Activated T-cell treated with anti-CD3 and anti-CD28 coated beads for 1 hour (primary cell): ENCODE measurements at places on chromosomes 13 and 19.

DNA sequence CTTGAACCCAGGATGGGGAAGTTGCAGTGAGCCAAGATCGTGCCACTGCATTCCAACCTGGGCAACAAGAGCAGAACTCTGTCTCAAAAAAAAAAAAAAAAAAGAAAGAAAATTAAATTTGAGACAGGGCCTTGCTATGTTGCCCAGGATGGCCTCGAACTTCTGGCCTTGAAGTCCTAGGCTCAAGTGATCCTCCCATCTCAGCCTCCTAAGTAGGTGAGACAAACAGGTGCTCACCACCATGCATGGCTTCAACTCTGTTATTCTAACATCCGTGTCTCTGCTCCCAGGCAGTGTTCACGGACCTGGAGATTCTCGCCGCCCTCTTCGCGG lies 40.3 kb downstream of the PDE4A start:
- DNase-seq = no peak

DNA sequence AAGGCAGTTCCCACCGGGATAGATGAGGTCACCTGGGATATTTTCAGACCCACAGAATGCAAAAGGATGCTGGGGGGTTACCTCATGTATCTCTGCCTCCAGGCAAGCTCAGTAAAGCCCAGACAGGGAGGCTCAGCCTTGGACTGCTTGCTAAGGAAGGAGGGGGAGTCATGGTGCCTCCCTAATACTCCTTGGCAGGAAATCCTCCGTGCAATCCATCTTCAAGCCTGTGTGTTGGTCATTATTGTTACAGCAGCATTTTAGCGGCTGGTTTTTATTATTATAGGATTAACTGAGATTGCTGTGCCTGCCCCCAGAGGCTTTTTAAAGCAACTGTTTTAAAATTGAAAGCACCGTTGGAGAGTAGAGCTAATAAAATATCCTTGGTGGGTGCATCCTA lies 188.5 kb upstream of the UBL3 start:
- no peak for DNase-seq

GRCh38 chr13:41563341-41563983 lies 106.1 kb downstream of the RGCC start:
- DNase-seq = no peak

DNA sequence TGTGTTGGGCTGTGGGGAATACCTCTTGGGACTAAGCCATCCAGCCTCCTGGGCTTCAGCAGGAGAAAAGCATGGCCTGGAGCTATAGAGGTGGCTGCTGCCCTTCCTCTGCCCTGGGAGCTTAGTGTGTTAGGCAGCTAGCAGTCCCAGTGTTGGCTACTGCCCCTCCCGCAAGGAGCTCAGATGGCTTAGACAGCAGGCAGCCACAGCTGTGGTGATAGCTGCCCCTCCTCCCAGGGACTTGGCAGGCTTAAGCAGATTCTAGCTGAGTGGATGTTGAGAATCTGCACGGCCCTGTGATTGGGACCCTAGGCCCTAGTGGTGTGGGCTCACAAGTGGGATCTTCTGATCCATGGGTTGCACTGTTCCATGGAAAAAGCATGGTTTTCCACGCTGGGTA lies 264.5 kb downstream of the TDRD3 start:
- no peak for DNase-seq

DNA sequence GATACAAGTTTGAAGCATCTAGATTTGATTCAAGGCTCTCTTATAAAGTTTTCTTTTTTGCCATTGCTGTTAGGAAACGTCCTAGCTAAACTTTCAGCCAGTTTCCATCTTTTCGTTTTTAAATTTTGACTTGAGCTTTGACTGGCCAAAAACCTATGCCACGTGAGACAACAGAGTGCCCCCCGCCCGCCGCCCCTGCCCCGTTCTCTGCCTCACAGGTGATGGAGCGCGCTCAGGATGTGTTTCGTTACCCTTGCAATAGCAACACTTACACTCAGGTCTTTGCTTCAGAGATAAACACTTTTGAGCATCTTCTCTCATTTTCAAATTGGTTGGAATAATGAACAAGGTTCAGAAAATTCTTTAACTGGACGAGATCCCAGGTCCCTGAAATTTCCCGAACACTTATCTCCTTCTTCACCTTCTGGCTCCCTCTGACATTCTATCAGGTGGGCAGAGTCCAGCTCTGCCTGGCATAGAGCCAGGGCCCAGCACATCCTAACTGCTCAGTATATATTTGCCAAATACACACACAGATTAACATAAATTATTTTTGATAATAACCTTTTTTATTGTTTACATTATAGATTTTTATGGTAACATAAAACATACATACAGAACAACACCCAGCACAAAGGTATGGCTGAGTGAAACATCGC lies 301.1 kb downstream of the IRS2 start:
- DNase-seq = no peak

DNA sequence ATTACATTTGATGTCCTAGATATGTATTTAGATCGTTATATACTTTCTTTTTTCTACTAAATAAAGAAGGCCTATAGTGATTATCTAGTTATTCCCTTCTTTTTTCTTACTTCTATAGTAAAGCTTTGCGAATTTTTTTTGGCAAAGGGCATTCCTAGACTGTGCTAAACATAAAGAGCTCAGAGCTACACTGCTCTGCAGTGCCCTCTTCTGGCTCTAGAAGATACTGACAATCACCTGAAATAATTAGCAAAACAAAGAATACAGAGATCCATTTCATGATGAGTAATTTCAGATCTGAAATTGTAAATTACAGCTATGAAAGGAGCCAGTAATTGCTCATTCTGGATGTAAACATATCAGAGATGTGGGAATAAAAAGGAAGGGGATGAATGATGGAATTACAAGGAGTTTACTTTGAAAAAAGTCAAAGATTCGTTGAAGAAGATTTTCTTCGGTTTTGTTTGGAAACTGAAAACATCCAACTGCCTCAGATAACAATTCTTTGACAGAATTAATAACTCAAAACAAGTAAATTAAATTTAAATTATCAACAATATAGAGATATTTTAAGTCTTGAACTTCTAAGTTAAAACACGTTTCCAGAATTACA lies 288.5 kb downstream of the NALCN start:
- no peak for DNase-seq

DNA sequence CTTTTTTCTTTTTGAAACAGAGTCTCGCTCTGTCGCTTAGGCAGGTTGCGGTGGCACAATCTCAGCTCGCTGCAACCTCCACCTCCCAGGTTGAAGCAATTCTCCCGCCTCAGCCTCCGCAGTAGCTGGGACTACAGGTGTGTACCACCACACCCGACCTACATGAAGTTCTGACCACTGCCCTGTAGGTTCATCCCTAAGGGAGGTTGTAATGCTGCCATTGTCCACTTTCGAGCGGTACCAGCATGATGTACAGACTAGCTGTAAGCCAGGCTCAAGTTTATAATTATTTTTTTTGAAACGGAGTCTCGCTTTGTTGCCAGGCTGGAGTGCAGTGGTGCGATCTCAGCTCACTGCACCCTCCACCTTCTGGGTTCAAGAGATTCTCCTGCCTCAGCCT lies 11.6 kb upstream of the COX7A1 start:
- no peak for DNase-seq

DNA sequence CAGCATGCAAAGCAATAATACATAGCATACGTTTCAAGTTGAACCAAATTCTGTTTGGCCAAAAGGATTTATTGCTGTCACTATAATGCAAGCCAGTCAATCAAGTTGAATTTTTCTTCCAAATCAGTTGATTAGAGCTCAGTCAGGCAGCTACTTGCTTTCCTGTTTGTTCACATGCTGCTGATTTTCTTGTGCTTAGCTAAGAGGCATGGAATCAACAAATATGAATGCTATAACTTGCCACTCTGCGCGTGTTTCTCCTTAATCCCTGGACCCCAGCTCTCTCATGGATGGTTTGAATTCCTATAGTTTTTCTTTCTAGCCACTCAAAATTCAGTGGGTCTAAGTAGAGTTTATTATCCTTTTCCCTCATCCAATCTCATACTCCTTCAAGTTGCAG lies 311.3 kb downstream of the KLF5 start:
- DNase-seq = no peak

- DNase-seq = no peak
These were observed 159.5 kb upstream of the EDNRB start for GRCh38 chr13:78078168-78078567.

DNA sequence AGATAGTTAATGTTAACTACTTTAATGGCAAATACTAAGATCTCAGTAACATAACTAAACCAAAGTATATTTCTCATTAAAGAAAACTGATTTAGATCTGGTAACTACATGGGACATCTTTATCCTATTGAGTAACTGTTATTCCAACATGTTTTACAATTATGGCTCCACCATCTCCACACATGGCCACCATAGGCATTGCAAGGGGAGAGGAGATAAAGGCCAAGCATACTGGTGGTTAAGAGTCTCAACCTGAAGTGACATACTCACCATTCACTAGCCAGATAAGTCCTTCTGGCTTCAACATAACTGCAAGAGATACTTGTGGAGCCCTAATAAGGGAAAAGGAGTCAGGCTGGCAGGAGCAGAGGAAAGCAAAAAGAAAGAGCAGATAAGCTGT lies 1586.4 kb upstream of the SPRY2 start:
- no peak for DNase-seq

GRCh38 chr19:42277821-42278451 lies 8.9 kb downstream of the CIC start:
- DNase-seq = no peak

DNA sequence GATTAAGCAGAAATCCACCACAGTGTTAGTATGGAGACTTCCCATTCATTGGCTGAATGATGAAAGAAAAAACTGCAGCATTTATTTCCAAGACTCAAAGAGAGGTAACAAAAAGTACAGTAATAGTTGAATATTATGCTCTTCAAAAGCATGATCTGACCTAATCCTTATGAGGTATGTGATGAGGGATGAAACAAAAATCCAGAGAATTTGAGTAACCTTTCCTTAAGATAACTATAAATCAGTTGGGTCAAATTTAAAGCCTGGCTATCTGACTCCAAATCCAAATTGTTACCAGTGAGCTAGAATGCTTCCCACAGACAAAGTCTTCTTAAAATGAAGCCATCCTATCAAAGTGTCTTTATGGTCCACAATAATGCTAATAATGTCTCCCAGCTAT lies 38.1 kb downstream of the NUFIP1 start:
- no peak for DNase-seq

- no peak for DNase-seq
These were observed 65.2 kb upstream of the TNFRSF19 start for GRCh38 chr13:23505007-23505406.

- no peak for DNase-seq
These were observed 6.4 kb downstream of the FBN3 start for GRCh38 chr19:8143041-8143440.

DNA sequence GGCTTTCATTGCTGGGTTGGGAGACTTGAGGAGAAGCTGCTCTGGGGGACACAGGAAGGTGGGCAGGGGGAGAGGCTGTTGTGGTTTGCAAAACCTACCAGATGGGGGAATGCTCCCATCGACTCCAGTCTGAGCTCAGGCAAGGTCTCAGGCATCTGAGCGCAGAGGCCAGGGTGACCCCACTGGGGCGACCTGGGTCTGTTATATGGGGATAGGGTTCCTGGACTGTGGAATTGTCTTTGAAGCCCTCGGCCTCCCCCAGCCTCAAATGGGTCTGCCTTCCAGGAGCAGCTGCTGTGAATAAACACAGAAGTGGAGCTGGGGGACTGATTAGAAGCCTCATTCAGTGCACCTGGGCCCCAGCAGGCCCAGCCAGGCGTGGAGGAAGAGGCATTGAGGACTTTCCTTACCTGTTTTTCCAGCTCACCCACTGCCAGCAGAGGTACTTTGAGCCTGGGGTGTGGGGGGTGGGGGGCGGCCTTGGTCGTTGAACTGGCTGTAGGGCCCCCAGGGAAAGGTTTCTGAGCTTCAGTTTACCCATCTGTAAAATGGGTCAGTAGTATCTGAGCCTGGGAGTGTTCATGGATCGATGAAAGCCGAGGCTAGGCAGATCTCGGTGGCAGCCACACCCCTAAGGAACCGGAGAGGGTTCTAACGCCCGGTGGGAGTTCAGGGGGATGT lies 1.4 kb downstream of the CERS4 start:
- no peak for DNase-seq

- no peak for DNase-seq
These were observed 61.3 kb downstream of the MYO16 start for GRCh38 chr13:108690726-108691125.

- DNase-seq = no peak
These were observed 22.9 kb downstream of the RAB20 start for GRCh38 chr13:110538632-110539031.

GRCh38 chr13:103466761-103467160 lies 400.5 kb upstream of the SLC10A2 start:
- no peak for DNase-seq

- no peak for DNase-seq
These were observed 14.5 kb downstream of the KLK4 start for GRCh38 chr19:50896591-50897190.

GRCh38 chr13:40460116-40460515 lies 206.3 kb downstream of the FOXO1 start:
- DNase-seq = no peak

- no peak for DNase-seq
These were observed 52.8 kb downstream of the ELF1 start for GRCh38 chr13:40966298-40966697.

DNA sequence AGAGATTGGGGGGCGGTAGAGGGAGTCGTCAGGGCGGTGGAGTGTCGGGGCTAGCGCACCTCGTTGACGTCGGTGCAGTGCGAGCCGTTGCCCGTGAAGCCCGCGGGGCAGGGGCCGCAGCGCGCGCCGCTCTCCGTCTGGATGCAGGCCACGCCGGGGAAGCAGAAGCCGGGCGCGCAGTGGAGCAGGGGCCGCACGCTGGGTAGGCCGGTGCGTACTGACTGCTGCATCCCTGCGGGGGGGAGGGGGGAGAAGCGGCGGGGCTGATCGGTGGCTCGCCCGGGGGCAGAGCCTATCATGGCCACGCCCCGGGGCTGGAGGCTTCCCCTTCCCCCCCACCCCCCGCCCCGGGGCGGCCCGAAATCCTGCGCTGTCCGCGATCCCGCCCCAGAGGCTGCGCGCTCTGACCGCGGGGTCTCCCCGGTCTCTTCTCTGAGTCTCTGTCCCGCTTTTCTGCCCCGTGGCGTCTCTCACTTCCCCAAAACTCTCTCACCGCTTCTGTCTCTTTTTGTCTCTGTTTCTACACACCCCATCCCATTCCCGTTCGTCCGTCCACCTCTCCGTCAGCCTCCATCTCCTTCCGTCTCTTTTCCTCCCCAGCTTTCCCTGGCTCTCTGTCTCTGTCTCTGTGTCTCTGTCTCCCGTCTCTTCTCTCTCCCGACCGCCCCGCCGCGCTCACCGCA lies 1.1 kb downstream of the COMP start:
- no peak for DNase-seq

DNA sequence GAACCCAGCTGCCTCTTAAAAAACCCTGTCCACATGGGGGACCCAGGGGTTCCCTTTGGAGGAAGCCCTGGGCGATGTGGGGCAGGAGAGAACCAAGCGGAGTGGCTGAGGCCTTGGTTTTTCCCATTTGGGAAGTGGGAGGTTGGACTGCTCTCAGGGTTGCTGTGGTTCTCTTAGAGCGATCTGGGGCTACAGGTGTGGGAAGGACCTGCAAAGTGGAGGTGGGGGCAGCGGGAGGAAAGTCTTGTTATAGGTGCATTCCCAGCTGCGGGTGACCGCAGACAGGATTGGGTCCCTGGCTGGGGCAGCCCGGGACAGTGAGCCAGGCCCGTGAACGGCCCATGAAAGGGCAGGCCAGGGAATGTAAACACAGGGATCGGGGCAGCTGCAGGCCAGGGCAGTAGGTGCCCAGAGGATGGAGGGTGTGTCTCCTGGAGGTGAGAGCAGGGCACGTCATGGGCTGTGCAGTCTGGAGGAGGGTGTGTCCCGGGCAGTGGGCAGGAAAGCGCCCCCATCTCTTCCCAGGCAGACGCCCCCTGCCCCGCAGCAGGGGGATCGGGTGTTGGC lies 814 bp downstream of the SLC25A23 start:
- DNase-seq = no peak

- peak; percentile 49 for DNase-seq
These were observed 5.6 kb downstream of the ICAM5 start for GRCh38 chr19:10295305-10295846.
